Panc1 (cell line): ENCODE measurements at places on chromosomes 5 and 9. TPM values are rescaled to one million over a fixed set of nuclear protein-coding genes. Genes with fewer than 3 reads are reported as not detected.

EIF4EBP3 gene
- 8.6 TPM for total RNA-seq

- peak; percentile 22 for DNase-seq
Observed at GRCh38 chr9:72271613-72272478, 93.2 kb downstream of the ZFAND5 start.

PTGES gene
- total RNA-seq: 1.1 TPM

GRCh38 chr5:151751091-151751490 is 7.3 kb downstream of the ATOX1 start:
- DNase-seq: no peak

DNA sequence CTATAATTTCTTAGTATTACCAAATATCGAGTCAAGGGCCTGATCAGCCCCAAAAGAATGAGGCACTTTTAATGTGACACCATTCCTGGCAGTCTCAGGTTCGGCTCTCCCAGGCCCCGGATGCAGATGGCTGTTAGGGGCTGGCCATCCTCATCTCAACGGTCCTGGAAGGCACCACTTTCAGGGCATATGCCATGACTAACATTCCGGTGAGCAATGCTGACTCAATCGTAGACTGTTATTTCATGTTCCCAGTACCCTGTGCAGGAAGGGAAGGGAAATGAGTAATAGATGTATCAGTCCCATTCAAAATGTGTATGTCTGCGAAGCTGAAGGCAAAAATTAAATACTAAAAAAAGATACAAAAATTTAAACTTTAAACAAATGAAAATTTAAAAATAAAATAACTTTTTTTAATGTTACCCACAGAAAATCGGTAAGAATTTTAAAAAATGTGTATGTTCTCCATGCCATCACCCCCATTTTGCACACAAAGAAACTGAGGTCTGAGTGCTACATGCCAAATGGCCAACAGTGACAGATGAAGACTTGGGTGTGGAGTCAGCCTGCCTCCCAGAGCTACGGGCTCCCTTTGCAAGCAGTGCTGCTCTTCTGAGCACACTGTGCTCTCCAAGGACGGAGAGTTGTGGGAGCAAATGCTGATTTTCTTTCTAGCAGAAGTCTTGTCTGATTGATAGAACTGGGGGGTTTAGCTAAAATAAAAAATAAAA is 79.0 kb downstream of the GLDC start:
- DNase-seq: peak; percentile 59
